ENCODE measurements at places on chromosomes 3 and 15.

DNA sequence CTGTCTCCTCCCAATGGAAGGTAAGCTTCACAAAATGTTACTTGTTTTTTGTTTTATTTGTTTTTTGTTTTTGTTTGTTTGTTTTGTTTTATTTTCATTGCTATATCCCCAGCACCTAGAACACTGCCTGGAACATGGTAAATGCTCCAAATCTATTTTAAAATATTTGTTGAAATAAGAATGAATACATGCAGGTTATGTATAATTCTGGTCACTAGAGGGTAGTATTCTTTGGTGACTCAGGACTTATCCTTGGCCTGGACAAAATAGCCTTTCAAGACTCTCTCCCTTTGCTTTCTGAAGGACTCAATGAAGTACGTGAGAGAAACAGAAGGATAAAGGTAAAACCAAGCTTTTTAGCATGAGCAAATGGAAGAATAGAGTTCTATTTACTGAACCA, 46.9 kb upstream of the PPP2R3A start:
- H3K4me1 ChIP-seq: peaks cover 27% of the 10 kb centered on the region
- DNase-seq: no peak
- H3K27me3 ChIP-seq: no peaks in the 10 kb centered on the region
- no peaks in the 10 kb centered on the region for H3K36me3 ChIP-seq
- H3K4me3 ChIP-seq: no peak overlapping the region

- H3K4me1 ChIP-seq: peaks cover 7% of the 10 kb centered on the region
- H3K36me3 ChIP-seq: no peaks in the 10 kb centered on the region
- no peak for DNase-seq
- H3K27me3 ChIP-seq: no peaks in the 10 kb centered on the region
These were observed 312.3 kb downstream of the SATB1 start for GRCh38 chr3:18112674-18113375.

DNA sequence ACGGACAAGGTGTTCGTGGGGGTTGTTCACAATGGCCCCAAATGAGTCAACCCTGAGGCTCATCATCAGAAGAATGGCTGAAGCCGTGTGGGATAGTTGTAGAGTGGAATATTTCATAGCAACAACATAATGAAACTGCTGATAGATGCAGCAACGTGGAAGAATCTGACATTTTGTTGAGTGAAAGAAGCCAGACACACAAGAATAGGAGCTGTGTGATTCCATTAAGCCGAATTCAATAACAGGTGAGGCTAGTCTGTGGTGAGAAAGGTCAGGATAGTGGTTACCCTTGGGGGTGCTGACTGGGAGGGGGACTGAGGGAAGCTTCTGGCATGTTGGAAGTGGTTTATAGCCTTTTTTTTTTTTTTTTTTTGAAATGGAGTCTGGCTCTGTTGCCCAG, 144.0 kb downstream of the SMAD6 start:
- H3K27me3 ChIP-seq: no peaks in the 10 kb centered on the region
- no peak overlapping the region for H3K27ac ChIP-seq
- peaks cover 28% of the 10 kb centered on the region for H3K4me1 ChIP-seq
- DNase-seq: no peak
- no peaks in the 10 kb centered on the region for H3K36me3 ChIP-seq

DNA sequence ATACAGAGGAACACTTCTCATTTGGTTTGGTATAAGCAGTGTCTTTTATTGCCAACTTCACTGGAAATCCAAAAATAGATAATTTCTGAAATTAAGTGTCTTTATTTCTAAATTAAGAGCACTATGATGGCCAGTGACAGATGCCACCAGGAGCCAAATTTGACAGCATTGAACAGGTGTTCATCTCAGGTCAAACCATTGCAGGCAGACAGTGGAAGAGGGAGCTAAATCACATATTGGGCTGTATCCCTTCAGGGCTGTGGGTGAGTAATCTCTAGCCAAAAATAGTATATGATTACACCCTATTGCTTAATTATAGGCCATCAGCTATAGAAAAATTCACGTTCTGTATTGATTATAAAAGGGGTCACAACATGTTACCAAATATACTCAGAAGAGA, 457.7 kb downstream of the NAALADL2 start:
- H3K27ac ChIP-seq: no peak overlapping the region
- no peaks in the 10 kb centered on the region for H3K4me1 ChIP-seq
- DNase-seq: no peak
- no peaks in the 10 kb centered on the region for H3K36me3 ChIP-seq
- H3K4me3 ChIP-seq: no peak overlapping the region

DNA sequence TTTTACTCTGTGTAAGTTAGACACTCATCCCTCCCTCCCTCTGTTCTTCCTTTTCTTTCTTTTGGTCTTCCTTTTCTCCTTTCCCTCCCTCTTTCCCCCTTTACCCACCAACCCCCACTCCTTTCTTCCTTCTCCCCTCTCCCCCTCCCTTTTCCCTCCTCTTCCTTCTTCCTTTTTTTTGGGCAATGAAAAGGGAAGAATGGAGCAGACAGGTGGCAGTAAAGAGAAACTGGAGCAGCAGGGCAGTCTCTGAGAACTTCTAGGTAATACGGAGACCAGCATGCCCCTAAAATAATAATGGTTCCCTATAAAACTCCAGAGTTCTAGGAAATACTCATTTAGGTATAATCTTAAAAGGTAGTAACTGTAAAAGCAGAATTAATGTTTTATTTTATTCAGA, 11.4 kb upstream of the GPR171 start:
- no peaks in the 10 kb centered on the region for H3K27me3 ChIP-seq
- DNase-seq: no peak
- no peaks in the 10 kb centered on the region for H3K4me1 ChIP-seq
- H3K4me3 ChIP-seq: no peak overlapping the region
- H3K36me3 ChIP-seq: no peaks in the 10 kb centered on the region

- no peaks in the 10 kb centered on the region for H3K36me3 ChIP-seq
- H3K27ac ChIP-seq: peak overlapping the region; percentile 74
- H3K4me1 ChIP-seq: peaks cover 49% of the 10 kb centered on the region
- H3K27me3 ChIP-seq: no peaks in the 10 kb centered on the region
- no peak overlapping the region for H3K4me3 ChIP-seq
- no peak for DNase-seq
These were observed 45.5 kb upstream of the BOC start for GRCh38 chr3:113165841-113166240.

GRCh38 chr3:27756877-27757276, 34.8 kb upstream of the EOMES start:
- DNase-seq: no peak
- no peaks in the 10 kb centered on the region for H3K27me3 ChIP-seq
- H3K36me3 ChIP-seq: no peaks in the 10 kb centered on the region

DNA sequence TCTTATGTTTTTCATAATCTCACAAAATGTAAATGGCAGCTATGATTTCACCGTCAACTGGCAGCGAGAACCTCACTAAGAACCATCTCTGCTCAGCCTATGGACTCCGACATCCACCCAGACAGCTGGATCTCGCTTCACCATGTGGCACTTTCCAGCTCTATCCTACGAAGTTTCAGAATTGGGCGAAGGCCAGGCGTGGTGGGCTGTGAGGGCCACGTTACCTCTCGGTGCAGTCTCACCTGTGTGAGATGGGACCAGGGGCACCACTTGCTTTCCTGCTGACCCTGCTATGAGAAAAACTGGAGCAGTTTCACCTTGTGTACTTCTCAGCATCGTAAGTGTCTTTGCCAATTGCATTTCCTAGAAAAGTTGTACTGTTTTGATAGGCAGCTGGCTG, 32.3 kb downstream of the CHDH start:
- H3K4me1 ChIP-seq: no peaks in the 10 kb centered on the region
- H3K36me3 ChIP-seq: no peaks in the 10 kb centered on the region
- DNase-seq: peak; percentile 28
- H3K4me3 ChIP-seq: no peak overlapping the region
- no peak overlapping the region for H3K27ac ChIP-seq

DNA sequence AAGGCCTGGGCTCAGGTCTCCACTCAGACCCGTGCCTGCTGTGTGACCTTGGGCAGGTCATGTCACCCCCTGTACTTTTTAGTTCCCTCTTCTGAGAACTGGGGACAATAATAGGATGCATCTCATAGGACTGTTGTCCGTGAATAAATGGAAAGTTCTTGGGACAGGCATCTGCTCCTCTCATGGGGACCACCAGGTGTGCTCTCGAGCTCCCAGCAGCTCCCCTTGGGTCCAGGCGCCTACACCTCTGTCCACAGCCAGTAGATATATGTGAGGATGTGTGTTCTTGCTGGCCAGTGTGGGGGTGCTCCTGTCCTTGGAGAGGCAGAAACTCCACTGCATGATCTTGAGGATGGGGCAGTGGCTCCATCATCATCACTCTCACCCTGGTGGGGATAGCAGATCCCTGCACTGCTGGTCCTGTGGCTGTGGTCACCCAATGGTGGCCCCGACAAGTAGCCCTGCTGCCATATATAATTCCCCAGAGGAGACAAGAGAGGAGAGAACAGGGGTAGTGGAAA, 257.6 kb upstream of the TLE3 start:
- H3K4me3 ChIP-seq: no peak overlapping the region
- H3K36me3 ChIP-seq: no peaks in the 10 kb centered on the region
- H3K27me3 ChIP-seq: peaks cover 10% of the 10 kb centered on the region
- H3K4me1 ChIP-seq: peaks cover 2% of the 10 kb centered on the region
- H3K27ac ChIP-seq: no peak overlapping the region

GRCh38 chr3:7209098-7209497, 348.2 kb downstream of the GRM7 start:
- H3K27me3 ChIP-seq: no peaks in the 10 kb centered on the region
- DNase-seq: no peak
- no peak overlapping the region for H3K4me3 ChIP-seq
- no peaks in the 10 kb centered on the region for H3K36me3 ChIP-seq
- peaks cover 16% of the 10 kb centered on the region for H3K4me1 ChIP-seq

DNA sequence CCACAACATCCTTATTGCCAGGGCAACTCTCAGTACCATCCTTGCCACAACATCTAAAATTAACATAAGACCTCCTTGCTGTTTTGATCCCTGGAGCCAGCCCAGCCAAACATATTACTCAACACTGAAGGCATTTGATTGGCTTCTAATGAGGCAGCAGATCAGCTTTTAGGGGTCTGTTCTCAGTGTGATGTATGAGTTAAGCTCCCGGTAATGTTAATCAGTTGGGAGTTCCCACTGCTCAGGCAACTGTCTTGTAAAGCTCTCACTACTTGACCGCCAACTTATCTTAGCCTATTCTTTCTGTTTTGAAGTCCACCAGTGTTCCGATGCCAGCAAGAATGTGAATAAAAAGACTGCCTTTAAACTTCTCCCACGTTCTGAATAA, 158.9 kb downstream of the FOXB1 start:
- H3K4me1 ChIP-seq: no peaks in the 10 kb centered on the region
- no peak overlapping the region for H3K27ac ChIP-seq
- H3K36me3 ChIP-seq: no peaks in the 10 kb centered on the region
- peaks cover 34% of the 10 kb centered on the region for H3K27me3 ChIP-seq
- DNase-seq: no peak

GRCh38 chr15:49507261-49507660, 84.2 kb downstream of the FGF7 start:
- no peaks in the 10 kb centered on the region for H3K36me3 ChIP-seq
- no peak overlapping the region for H3K27ac ChIP-seq
- DNase-seq: no peak
- no peak overlapping the region for H3K4me3 ChIP-seq
- H3K27me3 ChIP-seq: no peaks in the 10 kb centered on the region

DNA sequence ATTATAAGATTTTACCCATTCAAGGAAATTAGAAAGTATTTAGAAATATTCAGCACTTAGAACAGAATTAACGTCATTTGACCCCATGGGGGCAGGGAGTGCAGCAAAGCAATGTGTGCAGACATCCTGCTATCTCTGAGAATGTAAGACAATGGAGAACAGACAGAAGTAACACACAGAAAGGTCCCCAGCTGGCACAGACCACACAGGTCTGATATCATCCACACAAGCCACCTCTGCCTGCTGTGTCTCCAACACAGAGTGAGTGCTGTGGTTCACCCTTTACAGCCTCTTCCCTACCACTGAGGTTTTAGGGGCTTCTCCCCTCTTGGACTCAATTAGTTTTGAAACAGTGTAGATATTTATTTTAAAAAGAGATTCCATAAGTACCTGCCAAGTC, 16.1 kb downstream of the TXNRD3 start:
- H3K4me3 ChIP-seq: no peak overlapping the region
- H3K4me1 ChIP-seq: no peaks in the 10 kb centered on the region
- H3K27me3 ChIP-seq: no peaks in the 10 kb centered on the region
- no peak overlapping the region for H3K27ac ChIP-seq

DNA sequence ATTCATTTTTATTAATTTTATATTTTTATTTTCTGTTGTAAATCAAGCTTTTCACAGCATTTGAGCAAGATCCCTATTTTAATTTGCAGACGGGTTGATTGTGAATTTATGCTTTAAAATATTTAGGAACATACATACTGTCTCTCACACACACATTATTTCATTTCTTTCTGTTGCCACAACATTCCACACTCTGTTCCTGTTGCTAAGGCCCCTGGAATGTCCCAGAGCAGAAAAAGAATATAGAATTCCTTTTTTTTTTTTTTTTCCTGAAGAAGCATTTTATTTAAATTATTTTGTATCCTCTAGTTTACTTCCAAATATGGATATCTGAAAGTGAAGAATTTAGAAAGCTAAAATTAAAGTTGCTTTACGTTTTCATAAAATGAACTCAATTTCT, 36.8 kb upstream of the SCAANT1 start:
- H3K36me3 ChIP-seq: no peaks in the 10 kb centered on the region
- no peak overlapping the region for H3K27ac ChIP-seq
- no peak for DNase-seq

DNA sequence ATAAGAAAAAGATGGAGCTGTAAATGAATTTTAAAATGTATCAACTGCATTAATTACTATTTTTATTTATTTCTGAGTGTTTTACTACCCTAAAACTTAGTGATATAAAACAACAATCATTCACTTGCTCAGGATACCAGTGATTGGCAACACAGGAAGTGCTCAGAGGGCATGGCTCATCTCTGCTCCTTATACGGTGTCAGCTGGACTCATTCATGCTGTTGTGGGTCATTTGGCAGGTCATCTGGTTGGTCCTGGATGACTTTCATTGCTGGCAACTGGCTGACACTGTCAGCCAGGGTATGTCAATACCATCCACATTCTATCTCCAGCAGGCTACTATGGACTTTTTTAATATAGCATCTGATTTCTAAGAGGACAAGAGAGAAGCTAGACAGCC, 689.6 kb upstream of the NECTIN3 start:
- H3K27ac ChIP-seq: no peak overlapping the region
- no peaks in the 10 kb centered on the region for H3K27me3 ChIP-seq
- H3K4me3 ChIP-seq: no peak overlapping the region
- H3K36me3 ChIP-seq: no peaks in the 10 kb centered on the region

DNA sequence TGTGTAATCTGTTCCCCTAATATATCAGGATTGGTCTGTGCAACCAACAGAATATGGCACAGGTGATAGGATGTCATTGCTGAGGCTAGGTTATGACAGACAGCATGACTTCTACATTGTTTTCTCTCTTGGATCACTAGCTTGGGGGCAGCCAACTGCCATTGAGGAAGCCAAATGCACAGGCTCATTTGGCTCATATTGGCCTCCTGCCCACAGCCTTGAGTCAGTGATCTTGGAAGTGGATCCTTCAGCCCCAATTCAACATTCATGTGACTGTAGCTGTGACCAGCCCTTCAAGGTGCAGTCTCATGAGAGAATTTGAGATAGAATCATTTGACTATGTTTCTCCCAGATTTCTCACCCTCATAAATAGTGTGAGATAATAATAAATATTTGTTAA, 675.6 kb downstream of the GRM7 start:
- no peak overlapping the region for H3K4me3 ChIP-seq
- H3K27me3 ChIP-seq: no peaks in the 10 kb centered on the region
- no peaks in the 10 kb centered on the region for H3K36me3 ChIP-seq
- no peaks in the 10 kb centered on the region for H3K4me1 ChIP-seq
- H3K27ac ChIP-seq: no peak overlapping the region
- no peak for DNase-seq

Measured in suprapubic skin (tissue), 4 donors.